Kidney (tissue), 22 donors: ENCODE measurements at places on chromosomes 5 and 9. TPM values are rescaled to one million over a fixed set of nuclear protein-coding genes. Genes with fewer than 3 reads are reported as not detected.

The TNC gene
- total RNA-seq, result 254 TPM

GRCh38 chr9:12874395-12874794 is 99.6 kb downstream of the LURAP1L start:
- H3K4me3 ChIP-seq, result no peak overlapping the region
- DNase-seq, result no peak
- no peaks in the 10 kb centered on the region for H3K36me3 ChIP-seq
- H3K27ac ChIP-seq, result no peak overlapping the region

DNA sequence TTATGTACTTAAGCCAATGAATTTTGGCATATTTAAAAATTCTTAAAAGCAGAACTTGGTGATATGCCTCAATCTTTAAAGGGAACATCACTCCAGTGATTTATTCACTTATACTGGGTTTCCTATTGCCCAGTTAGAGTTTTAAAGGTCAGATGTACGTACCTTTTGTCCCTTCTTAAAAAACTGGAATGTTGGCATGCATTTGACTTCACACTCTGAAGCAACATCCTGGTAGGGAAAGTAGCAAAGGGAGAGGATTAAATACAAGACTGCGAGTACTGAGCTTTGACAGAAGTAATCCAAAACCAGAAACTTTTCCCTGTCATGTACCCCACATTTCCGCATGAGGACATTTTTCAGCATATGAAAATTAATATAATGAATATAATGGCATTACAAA is 11.7 kb downstream of the TXN start:
- no peak for DNase-seq
- peaks cover 19% of the 10 kb centered on the region for H3K36me3 ChIP-seq
- H3K4me1 ChIP-seq, result no peaks in the 10 kb centered on the region
- H3K4me3 ChIP-seq, result no peak overlapping the region
- H3K27ac ChIP-seq, result no peak overlapping the region
- no peaks in the 10 kb centered on the region for H3K27me3 ChIP-seq

GRCh38 chr5:138972230-138972629 is 97.1 kb upstream of the LRRTM2 start:
- H3K27me3 ChIP-seq, result no peaks in the 10 kb centered on the region
- no peaks in the 10 kb centered on the region for H3K36me3 ChIP-seq
- no peak overlapping the region for H3K4me3 ChIP-seq
- H3K27ac ChIP-seq, result no peak overlapping the region
- no peak for DNase-seq

The SLCO6A1 gene
- not detected for total RNA-seq

The PRLR gene
- 6.3 TPM for total RNA-seq

The SYK gene
- 52.2 TPM for total RNA-seq

- H3K27ac ChIP-seq, result no peak overlapping the region
- no peaks in the 10 kb centered on the region for H3K27me3 ChIP-seq
- DNase-seq, result no peak
These were observed 35.8 kb downstream of the CREBRF start for GRCh38 chr5:173091981-173092380.

- no peaks in the 10 kb centered on the region for H3K27me3 ChIP-seq
- no peaks in the 10 kb centered on the region for H3K36me3 ChIP-seq
- H3K27ac ChIP-seq, result no peak overlapping the region
- peak; percentile 5 for DNase-seq
- H3K4me3 ChIP-seq, result no peak overlapping the region
These were observed 105.1 kb downstream of the ADCY2 start for GRCh38 chr5:7501061-7501460.

The KCNT1 gene
- not detected for total RNA-seq

The GPX8 gene
- 29.7 TPM for total RNA-seq

DNA sequence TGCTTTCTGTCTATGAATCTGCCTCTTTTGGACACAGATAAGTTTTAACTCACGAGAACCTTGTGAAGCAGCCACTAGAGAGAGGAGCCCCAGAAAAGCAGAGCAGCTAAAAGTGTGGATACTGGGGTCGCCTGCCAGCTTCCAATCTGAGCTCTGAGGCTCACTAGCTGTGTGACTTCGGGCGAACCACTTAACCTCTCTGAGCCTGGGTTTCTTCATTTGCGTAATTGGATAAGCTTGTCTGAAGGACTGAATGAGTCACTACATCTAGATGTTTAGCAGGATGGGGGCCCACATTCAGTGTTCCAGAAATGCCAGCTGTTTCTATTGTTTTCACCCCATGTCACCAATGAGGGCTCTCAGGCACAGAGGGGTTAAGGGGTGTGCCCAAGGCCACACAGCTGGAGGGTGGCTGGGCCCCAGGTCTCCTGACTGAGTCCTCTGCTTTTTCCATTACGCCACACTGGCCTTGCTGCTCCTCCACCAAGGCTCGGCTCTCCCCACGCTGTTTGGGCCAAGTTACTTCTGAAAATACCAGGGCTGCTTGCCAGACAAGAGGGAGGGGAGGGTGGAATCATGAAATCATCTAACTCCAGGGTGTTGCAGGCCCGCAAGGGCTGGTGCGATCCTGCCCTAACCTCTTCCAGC is 36.2 kb downstream of the SH3PXD2B start:
- DNase-seq, result peak; percentile 44
- H3K27me3 ChIP-seq, result no peaks in the 10 kb centered on the region
- H3K27ac ChIP-seq, result no peak overlapping the region
- no peaks in the 10 kb centered on the region for H3K36me3 ChIP-seq
- H3K4me1 ChIP-seq, result peaks cover 12% of the 10 kb centered on the region

The C9orf50 gene
- 1.1 TPM for total RNA-seq

The GRXCR2 gene
- total RNA-seq, result not detected

GRCh38 chr5:143166090-143166489 is 237.4 kb downstream of the NR3C1 start:
- H3K4me1 ChIP-seq, result peaks cover 2% of the 10 kb centered on the region
- no peak overlapping the region for H3K4me3 ChIP-seq
- no peak for DNase-seq
- H3K27ac ChIP-seq, result no peak overlapping the region
- no peaks in the 10 kb centered on the region for H3K27me3 ChIP-seq

DNA sequence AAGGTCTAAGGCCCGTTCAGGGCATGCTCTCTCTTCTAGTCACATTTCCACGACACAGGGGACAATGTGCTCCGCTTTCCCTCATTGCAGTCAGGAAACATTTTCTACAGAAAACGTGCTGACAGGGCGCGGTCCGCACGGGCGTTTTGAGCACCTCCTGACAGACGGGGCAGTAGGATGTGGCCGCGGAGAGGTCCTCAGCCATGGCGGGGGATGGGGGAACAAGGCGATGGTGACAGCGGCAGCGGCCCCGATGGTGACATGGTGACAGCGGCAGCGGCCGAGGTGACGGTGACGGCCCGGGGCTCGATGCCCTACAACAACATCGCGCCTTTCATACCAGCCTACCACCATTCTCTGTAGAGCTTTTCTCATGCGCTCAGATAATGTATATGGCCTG is 4.1 kb downstream of the PLPP1 start:
- no peak for DNase-seq
- no peaks in the 10 kb centered on the region for H3K36me3 ChIP-seq
- peak overlapping the region; percentile 11 for H3K4me3 ChIP-seq

DNA sequence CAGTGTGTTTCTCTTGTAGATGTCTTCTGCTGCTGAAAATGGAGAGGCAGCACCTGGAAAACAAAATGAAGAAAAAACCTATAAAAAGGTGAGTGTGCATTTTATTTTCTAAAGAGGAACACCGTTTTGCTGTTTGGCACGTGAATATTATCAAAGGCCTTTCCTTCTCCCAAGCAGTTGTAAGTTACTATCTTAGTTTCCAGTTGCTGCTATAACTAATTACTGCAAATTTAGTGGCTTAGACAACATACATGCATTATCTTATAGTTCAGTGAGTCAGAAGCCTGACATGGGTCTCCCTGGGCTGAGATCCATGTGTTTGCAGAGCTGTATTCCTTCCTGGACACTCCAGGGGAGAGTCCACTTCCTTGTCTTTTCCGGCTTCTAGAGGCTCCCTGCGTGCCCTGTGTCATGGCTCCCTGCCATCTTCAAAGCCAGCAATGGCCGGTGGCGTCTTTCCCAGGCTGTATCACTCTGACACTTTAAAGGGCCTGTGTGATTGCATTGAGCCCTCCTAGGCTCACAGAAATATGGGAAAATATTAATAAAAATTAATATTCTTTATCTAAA is 117.6 kb downstream of the PIP5K1B start:
- no peak overlapping the region for H3K27ac ChIP-seq
- H3K27me3 ChIP-seq, result no peaks in the 10 kb centered on the region

DNA sequence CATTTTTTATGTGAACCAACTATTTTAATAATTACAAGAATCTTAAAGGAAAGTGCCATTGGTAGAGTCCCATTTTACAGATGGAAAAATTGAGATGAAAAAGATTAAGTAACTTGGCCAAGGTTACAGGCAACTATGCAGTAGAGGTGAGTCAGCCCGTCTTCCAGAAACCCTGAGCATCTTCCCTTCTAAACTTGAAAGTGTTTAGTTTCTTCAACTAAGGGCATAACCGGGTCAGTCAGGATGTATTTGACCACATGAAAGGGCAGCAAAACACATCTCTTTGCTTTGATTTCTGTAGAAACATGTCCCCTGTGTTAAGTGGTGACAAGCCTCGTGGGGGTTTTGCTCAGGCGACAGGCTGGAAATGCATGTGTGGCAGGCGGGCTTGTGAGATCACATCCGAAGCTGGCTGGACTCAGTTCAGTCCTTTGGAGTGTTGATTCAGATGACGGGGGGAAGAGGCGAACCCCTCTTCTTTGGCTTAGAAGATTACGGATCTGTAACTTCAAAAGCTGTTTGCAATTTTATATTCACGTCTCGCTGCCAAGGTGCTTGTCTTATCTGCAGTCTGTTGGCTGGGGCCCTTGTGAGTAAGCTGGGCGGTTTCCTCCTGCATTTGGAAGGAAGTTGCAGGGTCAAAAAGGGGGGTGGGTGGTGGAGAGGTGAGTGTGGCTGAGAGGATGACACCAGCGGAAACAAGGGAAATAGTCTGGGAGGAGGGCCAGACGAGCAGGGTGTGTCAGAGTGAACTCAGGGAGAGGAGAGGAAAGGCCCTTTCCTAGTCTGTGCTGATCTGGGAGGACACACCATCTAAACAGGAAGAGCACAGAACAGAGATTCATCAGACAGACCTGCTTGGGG is 78.9 kb upstream of the RPS23 start:
- DNase-seq, result peak; percentile 31
- H3K27ac ChIP-seq, result no peak overlapping the region
- H3K36me3 ChIP-seq, result no peaks in the 10 kb centered on the region
- H3K4me1 ChIP-seq, result no peaks in the 10 kb centered on the region
- H3K4me3 ChIP-seq, result no peak overlapping the region

The SPACA9 gene
- 8.7 TPM for total RNA-seq

GRCh38 chr5:153187503-153187902 is 303.0 kb upstream of the GRIA1 start:
- no peaks in the 10 kb centered on the region for H3K27me3 ChIP-seq
- H3K36me3 ChIP-seq, result no peaks in the 10 kb centered on the region
- no peak for DNase-seq

The SOWAHA gene
- 4.1 TPM for total RNA-seq

DNA sequence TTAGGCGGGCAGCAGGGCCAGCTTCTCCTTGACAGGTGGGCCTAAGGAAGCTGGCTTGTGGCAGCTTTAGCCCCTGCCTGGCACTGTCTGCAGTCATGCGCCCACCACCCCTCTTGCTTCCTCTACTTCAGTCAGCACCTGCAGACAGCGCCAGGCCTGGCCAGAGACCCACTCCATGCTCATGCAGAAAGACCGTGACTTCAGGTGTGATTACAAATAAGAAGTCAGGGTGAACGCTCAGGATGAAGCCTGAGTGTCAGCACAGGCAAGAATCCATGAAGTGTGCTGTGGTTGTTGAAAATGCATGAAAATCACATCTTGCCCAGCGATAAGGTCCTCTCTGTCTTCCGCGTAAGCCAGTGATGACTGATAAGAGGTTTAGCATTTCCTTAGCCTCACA is 3.4 kb downstream of the CSF2 start:
- no peaks in the 10 kb centered on the region for H3K27me3 ChIP-seq
- no peak for DNase-seq
- no peak overlapping the region for H3K4me3 ChIP-seq
- no peaks in the 10 kb centered on the region for H3K36me3 ChIP-seq
- H3K27ac ChIP-seq, result no peak overlapping the region

DNA sequence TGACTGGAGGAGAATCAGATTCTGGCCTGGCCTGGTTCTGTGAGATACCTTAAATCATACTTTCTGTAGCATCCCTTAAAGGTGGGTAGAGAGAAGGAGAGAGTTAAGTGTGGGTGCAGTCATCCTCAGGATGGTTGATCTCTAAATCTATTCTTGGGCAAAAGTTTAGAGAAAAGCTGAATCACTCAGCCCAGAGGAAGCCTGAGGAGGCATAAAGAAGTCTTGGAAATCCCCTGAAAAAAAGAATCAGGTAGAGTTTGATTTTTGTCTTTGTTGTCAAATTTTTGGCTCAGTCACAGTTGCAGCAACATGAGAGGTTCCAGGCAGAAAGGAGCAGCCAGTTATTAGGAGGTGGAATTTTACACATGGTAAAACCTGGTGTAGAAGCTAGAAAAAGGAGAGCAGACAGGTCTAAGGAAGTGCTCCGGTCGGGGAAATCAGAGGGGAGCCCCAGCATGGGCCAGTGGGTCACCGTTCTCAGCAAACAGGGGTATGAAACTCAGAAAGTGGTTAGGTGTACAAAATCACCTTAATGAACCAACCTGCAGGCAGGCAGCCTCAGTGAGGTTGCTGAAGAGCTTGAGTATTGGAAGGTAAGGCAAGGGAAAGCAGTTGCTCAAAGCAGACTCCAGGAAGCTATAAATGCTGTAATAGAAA is 116.2 kb upstream of the CNTLN start:
- no peaks in the 10 kb centered on the region for H3K4me1 ChIP-seq
- DNase-seq, result no peak
- no peaks in the 10 kb centered on the region for H3K36me3 ChIP-seq
- no peak overlapping the region for H3K27ac ChIP-seq
- no peak overlapping the region for H3K4me3 ChIP-seq

DNA sequence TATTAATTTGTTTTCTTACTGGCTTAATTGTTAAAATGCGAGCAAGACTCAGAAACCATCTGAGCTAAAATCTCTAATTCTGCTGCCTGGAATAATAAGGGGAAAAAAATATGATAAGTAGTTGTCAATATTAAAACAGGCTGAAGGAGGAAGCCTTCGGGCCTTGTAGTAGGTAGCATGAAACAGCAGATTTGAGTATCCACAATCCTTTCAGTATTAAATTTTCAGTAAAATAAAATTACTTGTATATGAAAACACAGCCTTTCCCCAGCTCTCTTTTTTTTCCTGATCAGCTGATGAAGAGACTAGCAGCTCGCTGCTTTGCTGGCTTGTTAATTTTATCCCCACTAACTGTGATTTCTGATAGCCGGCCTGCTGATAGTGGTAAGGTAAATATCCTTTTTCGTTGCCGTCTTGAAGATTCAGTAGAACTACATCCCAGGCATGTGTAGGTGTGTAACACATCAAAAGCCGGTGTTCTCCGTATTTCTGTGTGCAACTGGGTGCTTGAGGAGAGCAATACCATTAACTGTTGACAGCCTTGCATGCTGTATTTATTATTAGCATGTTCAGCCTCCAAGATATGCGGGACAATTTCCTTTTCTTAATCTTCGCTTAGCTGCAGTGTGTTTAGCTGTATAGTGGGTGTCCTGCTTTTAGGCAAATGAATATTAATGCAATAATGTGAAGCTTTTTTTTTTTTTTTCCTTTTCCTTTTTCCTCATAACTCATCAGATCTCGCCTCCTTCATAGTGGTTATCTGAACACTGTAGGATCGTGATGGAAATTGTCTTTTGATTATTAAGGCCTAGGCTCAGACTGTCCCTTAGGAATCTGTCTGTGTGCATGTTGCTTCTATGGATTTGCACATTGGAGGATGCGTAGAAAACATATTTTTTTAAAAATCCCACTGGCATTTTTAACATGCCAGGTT is 144.6 kb downstream of the SMARCA2 start:
- no peaks in the 10 kb centered on the region for H3K27me3 ChIP-seq
- H3K27ac ChIP-seq, result no peak overlapping the region
- DNase-seq, result no peak
- H3K4me3 ChIP-seq, result peak overlapping the region; percentile 26
- peaks cover 4% of the 10 kb centered on the region for H3K4me1 ChIP-seq

The CDC25C gene
- total RNA-seq, result 0.25 TPM
